ENCODE measurements at places on chromosomes 3 and 15. TPM values are rescaled to one million over a fixed set of nuclear protein-coding genes. Genes with fewer than 3 reads are reported as not detected.

Gene ZNF660
- 1.4 TPM for total RNA-seq

- DNase-seq: no peak
Observed at GRCh38 chr3:100489118-100489517, 3.3 kb upstream of the TMEM45A start.

DNA sequence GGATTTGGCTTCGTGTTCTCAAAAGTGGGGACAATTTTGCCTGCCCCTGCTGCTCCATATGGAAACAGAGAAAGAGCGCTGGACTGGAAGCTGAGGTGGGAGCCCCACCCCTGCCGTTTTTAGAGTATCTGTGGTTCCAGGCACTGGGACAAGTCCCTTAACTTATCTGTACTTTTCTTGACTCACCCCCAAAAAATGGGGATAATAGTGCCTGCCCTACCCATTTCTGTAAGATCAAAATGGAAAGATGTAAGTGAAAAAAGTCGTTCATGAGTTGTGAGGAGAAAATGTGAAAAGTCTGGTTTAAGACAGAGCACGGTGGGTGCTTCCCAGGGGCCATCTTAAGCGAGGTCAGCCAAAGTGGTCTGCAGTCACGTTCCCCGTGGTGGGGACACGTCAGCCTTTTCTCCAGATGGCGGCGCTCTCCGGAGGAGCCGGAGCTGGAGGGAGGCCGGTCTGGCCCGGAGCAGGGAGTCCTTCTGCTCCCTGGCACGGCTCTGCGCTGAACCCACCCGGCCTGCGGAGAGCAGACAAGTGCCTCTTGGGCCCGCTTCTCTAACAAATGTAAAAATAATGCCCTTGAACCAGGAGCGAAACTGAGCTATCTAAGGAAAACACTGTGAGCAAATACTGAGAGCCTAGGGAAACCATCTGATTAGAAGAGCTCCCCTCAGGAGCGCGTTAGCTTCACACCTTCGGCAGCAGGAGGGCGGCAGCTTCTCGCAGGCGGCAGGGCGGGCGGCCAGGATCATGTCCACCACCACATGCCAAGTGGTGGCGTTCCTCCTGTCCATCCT is at the start of gene CLDN18:
CLDN18 (plus strand) TSS at position 690 of the 797 bp plus-strand sequence; CDS start at position 751, 61 bp downstream.
- no peak for DNase-seq

DNA sequence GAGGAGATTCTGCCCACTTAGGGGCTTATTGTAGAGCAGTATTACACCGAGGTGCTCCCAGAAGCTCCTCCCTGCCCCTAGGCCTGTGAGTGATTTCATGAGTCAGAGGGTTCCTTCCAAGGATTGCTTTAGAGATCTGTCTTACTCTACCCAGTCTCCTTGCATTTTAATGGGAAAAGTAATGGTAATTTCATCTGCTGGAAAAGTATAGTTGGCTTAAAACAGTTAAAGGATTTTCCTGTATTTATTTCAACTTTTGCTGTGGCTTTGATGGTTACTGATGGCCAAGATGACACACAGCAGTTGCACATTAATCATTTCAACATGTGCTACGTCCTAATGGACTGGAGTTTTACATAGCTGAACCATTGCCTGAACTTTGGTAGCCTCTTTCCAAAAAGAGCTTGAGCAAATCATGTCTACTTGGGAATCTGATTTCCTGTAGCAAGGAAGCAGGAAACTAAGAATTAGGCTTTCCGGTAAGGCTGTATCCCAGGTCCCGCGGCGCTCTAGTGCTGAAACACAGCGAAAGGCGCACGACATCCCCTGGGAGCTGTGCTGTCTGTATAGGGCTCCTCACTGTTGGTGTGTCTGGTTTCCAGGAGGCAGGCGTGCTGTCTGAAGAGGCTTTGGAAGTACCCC is 9.2 kb upstream of the PGPEP1L start:
- DNase-seq: peak; percentile 63

GRCh38 chr3:88203642-88204055 is 53.9 kb downstream of the C3orf38 start:
- peak; percentile 61 for DNase-seq

DNA sequence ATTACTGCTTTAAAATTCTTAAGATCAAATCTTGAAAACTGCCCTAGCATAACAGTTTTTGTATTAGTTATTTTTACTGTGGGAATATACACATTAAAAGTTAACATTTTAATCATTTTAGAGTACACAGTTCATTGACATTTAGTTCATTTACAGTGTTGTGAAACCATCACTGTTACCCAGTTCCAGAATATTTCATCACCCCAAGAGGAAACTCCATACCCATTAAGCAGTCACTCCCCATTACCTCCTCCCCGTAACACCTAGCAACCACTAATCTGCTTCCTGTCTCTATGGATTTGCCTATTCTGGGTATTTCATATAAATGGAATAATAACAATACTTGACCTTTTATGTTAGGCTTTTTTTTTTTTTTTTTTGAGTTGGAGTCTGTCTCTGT is 164.1 kb upstream of the LRRFIP2 start:
- peak; percentile 74 for DNase-seq

All from renal cortical epithelial cell (primary cell).